Myometrial cell (primary cell): ENCODE measurements at places on chromosomes 13 and 19. TPM values are rescaled to one million over a fixed set of nuclear protein-coding genes. Genes with fewer than 3 reads are reported as not detected.

LRRC4B gene
- total RNA-seq = under 0.01 TPM in 1 of 2 replicates, not detected in the other

ZNF441 gene
- 2.3 and 4.3 TPM in 2 replicates for total RNA-seq

SRRM5 gene
- total RNA-seq = not detected in 2 replicates

TMC4 gene
- not detected in 2 replicates for total RNA-seq

ZNF627 gene
- 8.1 and 8.7 TPM in 2 replicates for total RNA-seq

GGN gene
- 0.18 and 1.2 TPM in 2 replicates for total RNA-seq

C5AR1 gene
- not detected in 2 replicates for total RNA-seq

USHBP1 gene
- not detected in 2 replicates for total RNA-seq

DAND5 gene
- total RNA-seq = not detected in 2 replicates

LILRB3 gene
- total RNA-seq = not detected in 2 replicates

CYSLTR2 gene
- total RNA-seq = not detected in 2 replicates

CADM4 gene
- 2.6 and 3.5 TPM in 2 replicates for total RNA-seq

FUT3 gene
- not detected in 2 replicates for total RNA-seq

SPRY2 gene
- total RNA-seq = 7.2 and 8.0 TPM in 2 replicates

KIR2DL4 gene
- total RNA-seq = not detected in 2 replicates

TSSK6 gene
- total RNA-seq = 0.35 and 0.86 TPM in 2 replicates

DHDH gene
- not detected in 2 replicates for total RNA-seq

CYTH2 gene
- 22.7 and 38.3 TPM in 2 replicates for total RNA-seq

SMAD9 gene
- 3.9 and 4.6 TPM in 2 replicates for total RNA-seq

ZNF101 gene
- total RNA-seq = 2.8 and 3.2 TPM in 2 replicates

ZNF611 gene
- 5.0 and 5.8 TPM in 2 replicates for total RNA-seq

DNASE2 gene
- total RNA-seq = 32.3 and 41.8 TPM in 2 replicates

ZNF726 gene
- total RNA-seq = 1.4 and 8.1 TPM in 2 replicates

CGB1 gene
- total RNA-seq = not detected in 2 replicates

PPP1R37 gene
- 29.2 and 37.8 TPM in 2 replicates for total RNA-seq

PLPP2 gene
- total RNA-seq = 29.2 and 38.9 TPM in 2 replicates

ZNF888 gene
- 2.7 and 3.5 TPM in 2 replicates for total RNA-seq

GSX1 gene
- not detected in 2 replicates for total RNA-seq

PTGER1 gene
- total RNA-seq = 0.86 and 0.89 TPM in 2 replicates

PET100 gene
- 4.9 and 7.4 TPM in 2 replicates for total RNA-seq

F7 gene
- total RNA-seq = not detected in 2 replicates

ZNF714 gene
- total RNA-seq = 8.1 and 10.1 TPM in 2 replicates

KASH5 gene
- not detected in 2 replicates for total RNA-seq

EID2 gene
- 7.8 and 13.8 TPM in 2 replicates for total RNA-seq

PRR22 gene
- not detected in 2 replicates for total RNA-seq

GRIK5 gene
- not detected in 2 replicates for total RNA-seq

CCDC122 gene
- total RNA-seq = 3.9 and 4.9 TPM in 2 replicates

SLC25A41 gene
- not detected in 2 replicates for total RNA-seq
